ENCODE measurements at places on chromosomes 16 and 17. TPM values are rescaled to one million over a fixed set of nuclear protein-coding genes. Genes with fewer than 3 reads are reported as not detected.

MYH8 gene
- total RNA-seq: not detected

TSNAXIP1 gene
- 0.47 TPM for total RNA-seq

TP53TG3B gene
- not detected for total RNA-seq

CORO1A gene
- total RNA-seq: 4.7 TPM

SCNN1G gene
- 0.68 TPM for total RNA-seq

GPR142 gene
- 0.68 TPM for total RNA-seq

PIK3R5 gene
- total RNA-seq: 0.05 TPM

SLC12A3 gene
- not detected for total RNA-seq

DNASE1L2 gene
- 0.56 TPM for total RNA-seq

KRTAP9-7 gene
- total RNA-seq: not detected

RAPGEFL1 gene
- total RNA-seq: 1.9 TPM

KRTAP3-2 gene
- total RNA-seq: not detected

SPHK1 gene
- total RNA-seq: 259 TPM

NUTF2 gene
- 260 TPM for total RNA-seq

MSLN gene
- total RNA-seq: not detected

PPY gene
- total RNA-seq: not detected

CHST5 gene
- not detected for total RNA-seq

NPIPB9 gene
- 1.9 TPM for total RNA-seq

TEPSIN gene
- total RNA-seq: 12.1 TPM

CRYBA1 gene
- not detected for total RNA-seq

IL17C gene
- total RNA-seq: not detected

GDPD3 gene
- 1.1 TPM for total RNA-seq

KCNJ2 gene
- 11.6 TPM for total RNA-seq

GRB7 gene
- total RNA-seq: 0.28 TPM

KRTAP9-8 gene
- total RNA-seq: not detected

TMEM92 gene
- total RNA-seq: 0.17 TPM

MT1A gene
- not detected for total RNA-seq

ITGAX gene
- 0.34 TPM for total RNA-seq

SCIMP gene
- total RNA-seq: not detected

MYL11 gene
- not detected for total RNA-seq

KCNJ18 gene
- total RNA-seq: not detected

ZKSCAN2 gene
- total RNA-seq: 4.8 TPM

ITGAL gene
- total RNA-seq: not detected
